ENCODE measurements at places on chromosomes 12 and 14. TPM values are rescaled to one million over a fixed set of nuclear protein-coding genes. Genes with fewer than 3 reads are reported as not detected.

RNASE7 gene
- total RNA-seq: not detected

ZDHHC22 gene
- total RNA-seq: 0.24 TPM

CTSG gene
- not detected for total RNA-seq

GPRC5A gene
- total RNA-seq: 152 TPM

SLC24A4 gene
- 0.57 TPM for total RNA-seq

AHSA1 gene
- total RNA-seq: 202 TPM

EPYC gene
- 0.53 TPM for total RNA-seq

MGST1 gene
- 71.6 TPM for total RNA-seq

STYK1 gene
- total RNA-seq: 8.9 TPM

KRT81 gene
- total RNA-seq: 0.31 TPM

MMP19 gene
- 0.48 TPM for total RNA-seq

ASPG gene
- 0.29 TPM for total RNA-seq

SNX6 gene
- total RNA-seq: 77.1 TPM

PRPH gene
- total RNA-seq: 7.3 TPM

C3AR1 gene
- not detected for total RNA-seq

MSRB3 gene
- 2.2 TPM for total RNA-seq

TGFB3 gene
- total RNA-seq: 19.2 TPM

SYNDIG1L gene
- 0.71 TPM for total RNA-seq

LBHD2 gene
- total RNA-seq: not detected
